Nephron progenitor cell (in vitro differentiated cells): ENCODE measurements at places on chromosomes 7 and 10.

GRCh38 chr7:66558660-66559465 is 69.8 kb upstream of the KCTD7 start:
- no peak for DNase-seq

DNA sequence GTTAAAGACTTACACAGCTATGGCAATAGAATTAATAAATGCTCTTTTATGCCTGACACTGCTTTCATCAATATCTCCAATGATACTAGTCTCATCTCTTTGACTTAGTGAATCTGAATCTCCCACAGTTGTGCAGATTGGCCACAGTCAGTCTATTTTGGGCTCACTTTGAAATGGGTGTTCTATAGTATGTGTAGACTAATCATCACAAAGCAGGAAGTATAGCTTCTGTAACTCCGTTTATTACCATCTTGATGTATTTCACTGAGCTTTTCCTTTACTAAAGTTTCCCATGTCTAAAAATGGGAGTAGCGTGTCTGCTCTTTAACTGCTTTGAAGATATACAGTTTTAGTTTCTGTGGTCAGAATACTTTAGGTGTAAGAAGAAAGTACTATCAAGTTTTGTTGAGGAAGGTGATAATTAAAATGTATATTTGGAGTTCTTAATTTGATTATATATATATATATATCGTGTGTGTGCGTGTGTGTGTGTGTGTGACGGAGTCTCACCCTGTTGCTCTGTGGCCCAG is 70.1 kb downstream of the ST7 start:
- DNase-seq: no peak

- no peak for DNase-seq
Measured at GRCh38 chr7:87712571-87712970, 84.4 kb downstream of the RUNDC3B start.

DNA sequence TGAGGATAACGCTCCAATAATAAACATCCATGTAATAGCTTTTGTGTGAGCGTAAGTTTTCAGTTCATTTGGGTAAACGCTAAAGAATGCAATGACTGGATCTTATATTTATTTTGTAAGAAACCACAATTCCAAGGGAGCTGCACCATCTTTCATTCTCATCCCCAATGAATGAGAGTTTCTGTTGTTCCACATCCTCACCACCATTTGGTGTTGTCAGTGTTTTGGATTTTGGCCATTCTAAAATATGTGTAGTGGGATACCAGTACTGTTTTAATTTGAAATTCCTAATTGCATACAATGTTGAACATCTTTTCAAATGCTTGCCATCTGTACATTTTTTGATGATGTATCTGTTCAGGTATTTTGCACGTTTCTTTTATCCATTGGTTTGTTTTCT is 50.9 kb upstream of the SEMA3D start:
- DNase-seq: no peak

DNA sequence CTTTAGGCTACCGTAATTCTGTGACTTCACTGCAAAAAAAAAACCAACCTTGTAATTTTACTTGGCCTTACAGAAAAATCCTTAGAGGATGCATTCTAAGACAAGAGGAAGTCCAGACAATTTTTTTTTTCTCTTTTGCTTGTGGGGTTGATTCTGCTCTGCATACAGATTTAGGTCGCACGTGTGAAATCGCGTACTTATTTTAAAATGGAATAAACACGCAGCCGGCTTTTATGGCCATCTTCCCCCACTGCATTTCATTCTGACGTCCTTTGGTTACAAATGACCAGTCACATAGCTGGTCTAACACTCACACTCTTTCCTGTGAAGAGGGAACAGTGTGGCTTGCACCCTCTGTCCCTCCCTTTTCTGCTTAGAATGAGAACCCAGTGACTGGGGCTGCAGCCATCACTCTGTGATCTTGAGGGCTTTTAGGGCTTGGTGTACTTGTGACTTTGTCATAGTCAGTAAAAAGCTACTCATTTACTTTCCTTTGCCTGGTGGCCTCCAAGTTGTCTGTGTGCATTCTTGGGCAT is 63.6 kb upstream of the CARD11 start:
- no peak for DNase-seq

GRCh38 chr10:98916526-98917125 is 319.0 kb downstream of the HPSE2 start:
- DNase-seq: no peak

DNA sequence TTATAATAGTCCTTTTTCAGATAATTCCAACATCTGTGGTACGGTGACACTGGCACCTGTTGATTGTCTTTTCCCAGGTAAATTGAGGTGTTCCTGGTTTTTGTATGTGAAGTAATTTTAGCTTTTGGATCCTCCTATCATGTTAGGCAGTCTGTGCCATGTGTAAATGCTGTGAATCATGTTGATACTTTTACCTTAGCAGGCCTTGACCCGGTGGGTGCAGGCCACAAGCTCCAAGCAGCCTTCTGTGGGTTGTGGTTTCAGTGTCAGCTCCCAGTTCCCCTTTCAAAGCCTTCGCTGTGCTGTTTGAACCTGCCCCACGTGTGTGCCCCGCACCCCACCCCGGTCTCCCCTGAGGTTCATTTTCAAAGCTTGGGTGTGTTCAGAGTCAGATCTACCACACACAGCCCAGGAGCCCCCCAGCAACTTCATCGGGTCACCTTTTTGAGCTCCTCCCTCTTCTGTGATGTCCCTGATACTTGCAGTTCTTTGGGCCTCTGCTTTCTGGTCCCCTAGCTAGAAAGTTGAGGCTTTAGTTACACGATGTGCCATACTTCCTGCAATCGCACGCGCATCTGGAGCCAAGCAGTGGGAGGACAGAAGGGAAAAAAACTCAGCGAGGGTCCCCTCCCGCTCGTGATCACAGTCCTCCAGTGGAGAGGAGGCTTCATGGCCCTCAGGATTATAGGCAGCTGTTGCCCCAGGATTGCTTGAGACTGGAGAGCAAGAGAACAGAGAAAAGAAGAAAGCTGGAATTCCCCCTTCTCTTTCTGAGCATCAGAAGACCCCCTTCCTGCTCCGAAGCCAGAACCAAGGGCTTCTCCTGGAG is 8.7 kb upstream of the BHLHA15 start:
- DNase-seq: no peak

DNA sequence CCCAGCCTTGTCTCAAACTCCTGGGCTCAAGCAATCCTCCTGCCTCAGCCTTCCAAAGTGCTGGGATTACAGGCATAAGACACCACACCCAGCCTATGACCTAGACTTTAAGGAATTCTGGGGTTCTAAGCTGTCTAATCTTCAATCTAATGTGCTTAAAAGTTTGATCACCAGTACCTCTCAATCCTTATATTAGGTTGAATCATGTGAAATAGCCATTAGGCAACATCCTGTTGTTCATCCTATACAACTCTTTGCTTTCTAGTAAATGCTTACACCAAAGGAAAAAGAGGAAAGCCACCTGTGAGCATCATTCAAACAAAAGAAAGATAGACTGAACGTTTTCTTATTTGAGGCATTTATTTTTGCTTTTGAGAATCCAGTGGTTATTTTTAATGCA is 56.0 kb downstream of the ATOH7 start:
- DNase-seq: no peak

DNA sequence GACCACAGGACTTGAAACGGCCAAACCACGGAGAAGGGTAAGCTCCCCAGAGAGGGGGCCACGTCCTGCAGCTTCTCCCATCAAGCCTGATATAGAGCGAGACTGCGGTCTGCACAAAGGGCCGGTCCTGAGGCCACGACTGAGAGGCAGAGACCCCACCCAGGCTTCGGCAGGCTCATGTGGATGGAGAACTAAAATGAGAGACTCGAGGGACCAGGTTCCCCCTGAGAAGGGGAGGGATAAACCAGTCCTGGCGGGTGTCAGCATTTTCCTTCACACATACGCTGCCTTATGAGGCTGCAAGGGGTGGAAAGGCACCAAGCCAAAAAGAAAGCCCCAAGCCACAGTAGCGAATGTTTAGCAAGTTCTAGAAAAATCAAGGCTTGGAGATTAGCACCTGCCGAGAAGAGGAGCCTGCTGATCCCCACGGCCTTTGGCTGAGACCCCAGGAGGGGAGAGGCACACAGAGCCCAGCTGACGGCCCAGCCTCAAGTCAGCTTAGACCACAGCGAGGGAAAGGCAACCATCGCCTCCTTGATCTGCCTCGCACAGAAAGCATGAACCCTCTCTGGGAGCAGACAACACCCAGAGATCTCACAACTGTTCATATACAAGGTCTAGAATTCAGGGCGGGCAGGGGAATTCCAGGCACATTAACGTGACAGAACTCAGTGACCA is 92.6 kb upstream of the RNF32 start:
- no peak for DNase-seq

GRCh38 chr7:95201727-95202126 is 122.6 kb downstream of the PON1 start:
- no peak for DNase-seq
